Caco-2 (cell line): ENCODE measurements at places on chromosomes 6 and 20. TPM values are rescaled to one million over a fixed set of nuclear protein-coding genes. Genes with fewer than 3 reads are reported as not detected.

GRCh38 chr6:27726619-27727023 lies 185.6 kb downstream of the OR2B2 start:
- no peak for DNase-seq
- H3K4me3 ChIP-seq: no peak overlapping the region
- H3K27me3 ChIP-seq: no peaks in the 10 kb centered on the region
- H3K36me3 ChIP-seq: no peaks in the 10 kb centered on the region

BANF2 gene
- total RNA-seq: 2.1 and 3.0 TPM in 2 replicates

LINC00237 gene
- 1.5 and 1.8 TPM in 2 replicates for total RNA-seq

GRCh38 chr6:111441678-111442243 lies 41.3 kb downstream of the REV3L start:
- DNase-seq: no peak
- no peak overlapping the region for H3K4me3 ChIP-seq
- H3K4me1 ChIP-seq: peaks cover 6% of the 10 kb centered on the region; the same call in 1 of the 2 replicates
- H3K27me3 ChIP-seq: no peaks in the 10 kb centered on the region
- no peak overlapping the region for H3K27ac ChIP-seq

DNA sequence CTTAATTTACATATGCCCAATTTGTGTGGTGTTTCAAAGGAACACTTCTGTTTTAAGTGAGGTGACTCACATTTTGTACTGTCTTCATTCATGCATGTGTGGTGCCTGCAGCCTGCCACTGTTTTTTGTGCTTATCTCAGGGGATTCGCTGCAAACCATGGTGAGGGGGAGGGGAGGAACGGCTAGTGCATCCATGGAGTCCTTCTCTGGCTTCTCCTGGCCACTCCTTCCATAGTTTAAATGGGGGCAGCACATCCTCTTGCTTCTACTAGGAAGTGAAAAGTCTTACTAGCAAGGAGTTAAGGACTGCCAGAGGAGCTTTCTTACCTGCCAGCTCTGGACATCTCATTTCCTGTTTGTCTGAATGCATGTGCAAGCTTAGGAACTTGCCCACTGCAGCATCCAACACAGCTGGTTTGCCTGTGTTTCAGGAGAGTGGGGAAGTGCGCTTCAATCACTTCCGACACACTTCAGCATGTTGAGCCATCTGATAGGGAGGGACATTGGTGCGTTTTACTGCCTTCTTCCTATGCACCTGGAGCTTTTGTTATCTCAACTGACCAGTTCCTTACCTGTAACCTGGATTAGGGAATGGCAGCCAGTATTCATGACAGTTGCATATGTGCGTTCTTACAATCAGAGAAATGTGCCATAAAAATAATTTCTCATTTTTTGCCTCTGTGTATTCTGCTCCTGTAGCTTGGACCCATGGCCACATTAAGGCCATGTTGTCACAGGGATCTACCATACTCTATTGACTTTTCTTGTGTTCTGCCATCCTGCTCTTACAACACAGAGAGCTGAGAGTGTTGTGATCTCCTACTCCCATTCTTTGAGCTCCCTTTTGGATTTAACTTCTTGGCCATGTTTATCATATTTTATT lies 211.3 kb downstream of the ARID1B start:
- no peak overlapping the region for H3K27ac ChIP-seq
- no peaks in the 10 kb centered on the region for H3K36me3 ChIP-seq
- peak; percentile 57 for DNase-seq
- H3K4me1 ChIP-seq: peaks cover 33% of the 10 kb centered on the region

OR2B6 gene
- total RNA-seq: not detected in 2 replicates
